Activated CD4-positive, alpha-beta T cell treated with anti-CD3 and anti-CD28 coated beads, Interleukin-10, Interleukin-2, amounts not matched to agents 100 ng/mL and 50 ng/mL, durations not matched to agents 16 hours and 8 hours (primary cell): ENCODE measurements at places on chromosomes 7 and 10.

GRCh38 chr7:124276005-124276622 lies 243.2 kb upstream of the TMEM229A start:
- peak; percentile 29 for DNase-seq

GRCh38 chr10:50540826-50541122 lies 83.0 kb downstream of the SGMS1 start:
- DNase-seq: no peak

DNA sequence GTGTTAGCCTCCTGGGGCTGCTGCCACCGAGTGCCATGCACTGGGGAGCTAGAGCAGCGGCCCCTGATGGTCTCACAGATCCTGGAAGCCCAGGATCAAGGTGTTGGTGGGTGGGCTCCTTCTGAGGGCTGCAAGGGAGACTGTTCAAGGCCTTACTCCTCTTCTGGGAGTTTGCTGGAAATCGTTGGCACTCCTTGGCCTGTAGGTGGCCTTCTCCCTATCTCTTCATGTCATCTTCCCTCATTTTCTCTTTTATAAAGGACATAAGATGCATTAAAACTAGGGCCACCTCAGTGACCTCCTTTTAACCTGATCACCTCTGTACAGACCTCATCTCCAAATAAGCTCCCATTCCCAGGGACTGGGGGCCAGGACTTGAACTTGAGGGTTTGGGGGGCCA lies 27.0 kb upstream of the ZNF862 start:
- DNase-seq: no peak

DNA sequence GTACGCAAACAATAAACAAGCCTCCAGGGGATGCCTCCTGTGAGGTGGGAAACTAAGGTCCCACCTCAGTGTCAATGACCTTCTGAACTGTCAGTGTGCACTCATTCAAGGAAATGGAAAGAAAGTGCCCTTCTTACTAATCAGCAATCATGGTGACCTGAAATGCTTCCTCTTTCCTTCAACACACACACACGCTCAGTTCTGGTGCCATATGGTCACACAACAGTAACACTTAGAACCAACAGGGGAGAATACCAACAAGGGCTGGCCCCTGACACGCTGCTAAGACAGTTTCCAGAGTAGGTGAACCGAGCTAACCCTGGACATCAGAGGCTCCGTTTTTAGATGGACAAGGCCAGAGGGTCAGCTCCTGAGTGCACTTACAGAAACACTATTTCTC lies 42.1 kb upstream of the EFCAB10 start:
- no peak for DNase-seq

DNA sequence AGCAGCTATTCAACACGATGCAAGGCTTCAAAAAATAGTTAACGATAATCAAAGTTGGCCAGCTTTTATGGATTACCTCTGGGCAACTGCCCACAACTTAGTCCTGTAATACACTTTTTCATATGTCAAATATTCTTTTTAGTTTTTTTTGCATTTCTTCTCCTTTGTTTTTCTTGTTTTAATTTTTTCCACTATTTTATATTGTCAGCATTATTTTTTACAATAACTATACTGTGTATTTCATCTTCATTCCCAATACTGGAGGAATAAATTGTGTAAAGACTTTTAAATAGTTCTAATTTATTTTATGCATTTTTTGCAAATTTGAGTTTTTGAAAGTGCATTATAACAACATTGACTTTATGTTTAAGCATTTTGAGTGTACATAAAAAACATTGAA lies 18.5 kb upstream of the CTAGE4 start:
- no peak for DNase-seq

- DNase-seq: peak; percentile 62
Measured at GRCh38 chr7:104848138-104848990, 165.6 kb upstream of the KMT2E start.
